ENCODE measurements at places on chromosomes 3 and 15. TPM values are rescaled to one million over a fixed set of nuclear protein-coding genes. Genes with fewer than 3 reads are reported as not detected.
A peak's percentile ranks its signal among the peaks of the same experiment; 100 is the strongest.

DNA sequence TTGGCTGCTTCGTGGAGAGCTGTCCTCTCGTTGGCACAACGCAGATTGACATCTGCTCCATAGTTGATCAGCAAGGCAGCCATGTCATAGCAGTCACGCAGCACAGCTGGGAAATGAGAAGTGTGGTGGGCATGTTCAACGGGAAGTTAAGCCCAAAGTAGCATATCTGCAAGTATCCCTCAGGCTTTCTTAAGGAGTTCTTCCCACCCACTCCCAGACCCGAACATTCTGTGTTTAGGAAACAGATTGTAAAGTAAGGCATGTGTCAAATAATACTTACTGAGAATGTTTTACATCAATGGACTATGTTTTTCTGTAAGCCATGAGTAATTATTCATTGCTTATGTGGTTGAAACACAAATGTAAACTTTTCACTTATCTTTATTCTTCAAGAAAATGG is 9.2 kb downstream of the ASB14 start:
- no peaks in the 10 kb centered on the region for H3K4me1 ChIP-seq
- H3K27me3 ChIP-seq = no peaks in the 10 kb centered on the region
- H3K36me3 ChIP-seq = no peaks in the 10 kb centered on the region
- no peak overlapping the region for H3K27ac ChIP-seq
- no peak overlapping the region for H3K4me3 ChIP-seq

DNA sequence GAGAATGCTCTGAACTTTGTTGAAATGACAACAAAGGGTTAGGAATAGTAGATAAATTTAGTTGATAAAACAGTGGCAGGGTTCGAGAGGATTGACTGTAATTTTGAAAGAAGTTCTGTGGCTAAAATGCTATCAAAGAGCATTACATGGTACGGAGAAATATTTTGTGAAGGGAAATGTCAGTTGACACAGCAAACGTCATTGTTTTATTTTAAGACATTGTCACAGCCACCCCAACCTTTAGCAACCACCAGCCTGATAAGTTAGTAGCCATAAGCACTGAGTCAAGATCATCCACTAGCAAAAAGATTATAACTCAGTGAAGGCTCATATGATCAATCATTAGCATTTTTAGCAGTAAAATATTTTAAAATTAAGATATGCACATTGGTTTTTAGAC is 8.7 kb upstream of the ST3GAL6 start:
- DNase-seq = no peak
- no peaks in the 10 kb centered on the region for H3K27me3 ChIP-seq
- H3K4me1 ChIP-seq = peaks cover 14% of the 10 kb centered on the region
- no peak overlapping the region for H3K27ac ChIP-seq
- no peaks in the 10 kb centered on the region for H3K36me3 ChIP-seq
- H3K4me3 ChIP-seq = no peak overlapping the region

DNA sequence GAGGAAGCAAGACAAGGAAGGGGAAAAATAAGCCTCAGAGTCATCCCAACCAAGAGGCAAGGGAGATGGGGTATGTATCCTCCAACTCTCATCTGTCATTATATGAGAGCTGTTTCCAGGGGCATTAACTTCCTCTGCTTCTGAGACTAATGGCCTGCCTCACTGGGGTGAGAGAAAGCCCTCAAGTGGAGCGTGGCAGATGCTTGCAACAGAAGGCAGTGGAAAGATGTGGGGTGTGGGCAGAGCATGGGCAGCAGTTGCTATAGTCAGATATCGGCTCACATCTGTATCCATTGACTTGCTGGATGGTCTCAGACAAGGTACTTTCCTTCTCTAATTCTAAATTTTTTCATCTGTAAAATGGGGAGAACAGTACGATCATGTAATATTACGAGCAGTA is 81.7 kb upstream of the PLCL2 start:
- H3K36me3 ChIP-seq = no peaks in the 10 kb centered on the region
- no peaks in the 10 kb centered on the region for H3K27me3 ChIP-seq
- no peak overlapping the region for H3K4me3 ChIP-seq
- peak; percentile 8 for DNase-seq
- no peak overlapping the region for H3K27ac ChIP-seq

- no peak overlapping the region for H3K27ac ChIP-seq
- no peaks in the 10 kb centered on the region for H3K36me3 ChIP-seq
- no peaks in the 10 kb centered on the region for H3K27me3 ChIP-seq
- H3K4me3 ChIP-seq = no peak overlapping the region
- H3K4me1 ChIP-seq = no peaks in the 10 kb centered on the region
Observed at GRCh38 chr3:128549283-128550112, 56.5 kb upstream of the GATA2 start.

- H3K27ac ChIP-seq = no peak overlapping the region
- H3K4me1 ChIP-seq = peaks cover 6% of the 10 kb centered on the region
- no peaks in the 10 kb centered on the region for H3K36me3 ChIP-seq
- no peak overlapping the region for H3K4me3 ChIP-seq
- no peaks in the 10 kb centered on the region for H3K27me3 ChIP-seq
- DNase-seq = no peak
Observed at GRCh38 chr3:4508048-4508981, 15.2 kb downstream of the ITPR1 start.

DNA sequence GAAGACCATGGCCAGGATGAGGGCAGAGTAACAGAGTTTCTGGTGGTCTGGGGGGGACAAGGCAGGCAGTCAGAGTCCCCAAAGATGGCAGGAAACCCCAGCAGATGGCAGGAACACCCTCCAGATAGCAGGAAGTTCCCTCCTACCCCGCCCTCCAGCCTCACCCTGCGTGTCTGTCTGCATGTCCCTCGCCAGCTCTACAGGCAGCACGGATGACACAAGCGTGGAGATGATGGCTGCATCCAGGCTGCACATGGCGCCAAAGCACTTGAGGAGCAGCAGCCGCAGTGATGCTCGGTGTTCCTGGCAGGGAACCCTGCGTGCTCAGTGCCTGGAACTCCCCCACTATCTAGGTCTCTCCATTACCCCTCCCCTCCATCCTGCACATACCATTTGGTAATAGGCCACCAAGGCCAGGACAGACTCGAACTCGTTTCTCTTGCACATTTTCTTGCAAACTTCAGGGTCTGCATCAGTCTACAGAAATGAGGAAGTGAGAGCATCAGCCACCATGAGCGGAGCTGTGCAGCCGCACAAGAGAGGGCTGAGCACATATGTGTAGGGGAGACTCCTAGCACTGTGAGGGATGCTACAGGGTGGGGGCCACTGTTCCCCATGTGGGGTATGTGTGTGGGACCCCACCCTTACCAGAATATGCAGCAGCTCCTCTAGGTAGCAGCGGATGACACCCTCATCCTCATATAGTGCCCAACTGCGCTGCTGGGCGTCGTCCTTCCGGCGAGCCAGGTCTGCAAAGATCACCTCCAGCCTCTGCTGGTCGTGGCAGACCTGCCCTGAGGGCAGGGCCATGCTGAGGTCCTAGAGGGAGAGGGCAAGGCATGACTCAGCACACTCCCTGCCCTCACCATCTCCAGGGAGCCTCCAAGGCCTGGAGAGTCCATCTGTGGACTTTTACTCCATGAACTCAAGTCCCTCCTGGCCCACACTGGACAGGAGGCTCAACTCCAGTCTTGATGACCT is 6.0 kb downstream of the NCKIPSD start:
- no peak overlapping the region for H3K27ac ChIP-seq
- DNase-seq = no peak
- H3K4me1 ChIP-seq = peaks cover 18% of the 10 kb centered on the region
- no peaks in the 10 kb centered on the region for H3K27me3 ChIP-seq

GRCh38 chr15:61796056-61796455 is 264.2 kb downstream of the VPS13C start:
- DNase-seq = no peak
- no peaks in the 10 kb centered on the region for H3K4me1 ChIP-seq
- no peaks in the 10 kb centered on the region for H3K27me3 ChIP-seq
- no peak overlapping the region for H3K27ac ChIP-seq
- no peak overlapping the region for H3K4me3 ChIP-seq
- H3K36me3 ChIP-seq = no peaks in the 10 kb centered on the region

DNA sequence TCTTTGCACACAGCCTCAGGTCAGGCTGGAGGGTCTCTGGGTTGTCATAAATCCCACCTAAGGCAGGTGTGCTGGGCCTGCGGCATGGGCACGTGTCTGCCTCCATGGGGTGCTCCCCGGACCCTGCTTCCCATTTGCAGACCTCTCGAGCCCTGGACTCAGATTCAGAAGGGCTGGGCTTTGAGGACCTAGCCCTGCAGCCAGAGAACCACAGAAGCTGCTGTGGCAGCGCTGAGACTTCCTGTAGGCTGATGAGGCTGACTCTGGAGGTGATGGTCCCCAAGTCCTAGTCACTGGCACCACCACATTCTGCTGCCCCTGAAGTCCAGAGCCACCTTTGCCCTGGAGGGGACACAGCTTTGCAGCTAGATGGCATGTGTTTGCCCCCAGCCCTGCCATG is 156.4 kb downstream of the LRRC28 start:
- H3K27ac ChIP-seq = no peak overlapping the region
- no peaks in the 10 kb centered on the region for H3K36me3 ChIP-seq
- DNase-seq = no peak
- H3K4me1 ChIP-seq = peaks cover 8% of the 10 kb centered on the region
- no peak overlapping the region for H3K4me3 ChIP-seq
- H3K27me3 ChIP-seq = no peaks in the 10 kb centered on the region

GRCh38 chr3:191958980-191959671 is 498.2 kb downstream of the PYDC2 start:
- no peak overlapping the region for H3K27ac ChIP-seq
- DNase-seq = no peak

- peaks cover 8% of the 10 kb centered on the region for H3K4me1 ChIP-seq
- no peak overlapping the region for H3K27ac ChIP-seq
- H3K27me3 ChIP-seq = no peaks in the 10 kb centered on the region
- H3K4me3 ChIP-seq = no peak overlapping the region
- DNase-seq = no peak
- no peaks in the 10 kb centered on the region for H3K36me3 ChIP-seq
Observed at GRCh38 chr15:97652700-97653167, 307.8 kb upstream of the ARRDC4 start.

DNA sequence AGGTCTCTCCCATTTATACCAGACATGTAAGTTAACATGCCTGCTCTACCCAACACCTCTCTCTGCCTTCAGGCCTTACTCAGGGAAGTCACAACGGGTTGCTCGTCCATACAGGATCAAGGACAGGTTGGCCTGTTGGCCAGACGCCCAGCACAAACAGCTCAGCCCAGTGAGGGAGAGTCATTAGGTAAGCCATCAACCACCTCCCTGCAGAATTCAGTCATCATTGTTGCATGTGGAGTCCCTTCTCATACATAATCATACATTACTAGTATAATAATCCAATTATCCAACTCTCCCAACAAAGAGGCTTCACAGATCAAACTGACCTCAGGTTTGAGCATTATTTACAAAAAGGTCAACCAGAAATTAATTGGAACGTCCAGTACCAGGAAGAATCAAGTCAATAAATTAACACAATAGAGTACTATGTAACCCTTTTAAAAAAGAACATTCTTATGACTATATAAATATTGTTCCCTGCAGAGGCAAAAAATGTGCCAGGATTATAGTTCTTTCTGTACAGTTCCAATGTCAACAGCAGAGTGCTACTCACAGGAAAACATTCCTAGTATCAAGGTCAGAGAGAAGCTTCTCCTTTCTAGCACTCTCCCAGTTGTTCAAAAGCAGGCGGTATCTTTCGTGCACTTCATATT is 33.2 kb downstream of the HOMER2 start:
- peak overlapping the region; percentile 100 for H3K27ac ChIP-seq
- H3K27me3 ChIP-seq = no peaks in the 10 kb centered on the region
- no peak overlapping the region for H3K4me3 ChIP-seq
- peak; percentile 94 for DNase-seq
- H3K36me3 ChIP-seq = no peaks in the 10 kb centered on the region
- peaks cover 97% of the 10 kb centered on the region for H3K4me1 ChIP-seq

GRCh38 chr3:3627114-3627513 is 172.1 kb upstream of the LRRN1 start:
- no peak for DNase-seq
- H3K27ac ChIP-seq = no peak overlapping the region
- H3K36me3 ChIP-seq = no peaks in the 10 kb centered on the region
- H3K27me3 ChIP-seq = no peaks in the 10 kb centered on the region
- H3K4me3 ChIP-seq = no peak overlapping the region

GRCh38 chr3:126704494-126705214 is 614 bp downstream of the CHCHD6 start:
- DNase-seq = peak; percentile 15
- no peaks in the 10 kb centered on the region for H3K27me3 ChIP-seq
- H3K27ac ChIP-seq = no peak overlapping the region

SLITRK3 gene
- not detected for total RNA-seq

IL5RA gene
- total RNA-seq = not detected

LRRN1 gene
- total RNA-seq = 1.6 TPM

COLQ gene
- 1.8 TPM for total RNA-seq

KBTBD12 gene
- 2.0 TPM for total RNA-seq

Measured in body of pancreas (tissue), 4 donors.